ENCODE measurements at places on chromosomes 5 and 9. TPM values are rescaled to one million over a fixed set of nuclear protein-coding genes. Genes with fewer than 3 reads are reported as not detected.

DNA sequence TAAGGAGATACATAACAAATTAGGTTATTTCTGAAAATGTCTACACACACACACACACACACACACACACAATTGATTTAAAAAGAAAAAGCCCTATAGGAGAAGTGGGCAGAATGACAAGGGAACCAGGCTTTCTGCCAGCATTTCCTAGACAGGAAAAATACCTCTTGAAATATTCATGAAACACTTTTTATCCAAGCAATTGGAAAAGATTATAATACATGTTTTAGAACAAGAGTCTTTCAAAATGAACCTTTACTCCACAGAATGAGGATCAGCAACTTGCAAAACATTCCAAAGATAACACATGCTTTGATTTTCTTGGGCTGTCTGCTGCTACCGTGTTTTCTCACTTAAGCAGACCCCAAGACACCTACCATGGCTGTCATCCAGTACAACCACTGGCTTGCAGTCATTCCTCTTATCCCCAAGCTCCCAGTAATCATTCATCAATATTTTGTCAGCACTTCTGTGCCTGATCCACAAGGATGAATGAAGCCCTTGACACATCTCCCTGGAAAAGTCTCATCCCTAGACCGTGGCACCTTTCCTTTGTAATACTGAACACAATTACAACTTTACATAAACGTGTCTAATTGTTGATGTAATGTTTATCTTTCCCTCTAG, 717.1 kb upstream of the ZNF608 start:
- DNase-seq = no peak

GRCh38 chr5:75640395-75640794, 29.1 kb downstream of the ANKDD1B start:
- no peak for DNase-seq

DNA sequence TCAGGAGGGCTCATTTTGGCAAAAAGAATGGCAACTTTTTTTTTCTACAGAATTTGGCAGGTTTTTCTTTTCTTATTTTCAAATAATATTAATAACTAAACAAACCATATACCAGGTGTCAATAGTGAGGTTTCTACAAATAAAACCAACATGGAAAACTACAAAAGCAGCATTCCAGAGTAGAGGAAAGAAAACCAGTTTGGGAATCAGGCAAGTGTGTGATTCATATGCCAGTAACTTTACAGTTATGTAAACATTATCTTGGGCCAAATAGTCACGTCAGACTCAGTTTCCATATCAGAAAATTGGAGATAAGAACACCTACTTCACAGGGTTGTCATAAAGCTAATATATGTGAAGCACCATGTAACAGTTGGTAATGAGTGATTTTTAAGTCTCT, 51.7 kb downstream of the FBXW11 start:
- DNase-seq = no peak

GRCh38 chr9:81313877-81314276, 375.5 kb downstream of the TLE1 start:
- no peak for DNase-seq

The PCDHGA4 gene
- total RNA-seq = 0.72 TPM

The ADRA1B gene
- total RNA-seq = 1.1 TPM

Measured in chondrocyte (in vitro differentiated cells).